ENCODE measurements at places on chromosomes 6 and 20.

GRCh38 chr6:91744566-91744965 is 1157.7 kb upstream of the MAP3K7 start:
- DNase-seq: no peak

- no peak for DNase-seq
Measured at GRCh38 chr6:14212632-14213031, 95.1 kb downstream of the CD83 start.

- DNase-seq: no peak
Measured at GRCh38 chr20:57621421-57622200, 1.4 kb upstream of the ZBP1 start.

DNA sequence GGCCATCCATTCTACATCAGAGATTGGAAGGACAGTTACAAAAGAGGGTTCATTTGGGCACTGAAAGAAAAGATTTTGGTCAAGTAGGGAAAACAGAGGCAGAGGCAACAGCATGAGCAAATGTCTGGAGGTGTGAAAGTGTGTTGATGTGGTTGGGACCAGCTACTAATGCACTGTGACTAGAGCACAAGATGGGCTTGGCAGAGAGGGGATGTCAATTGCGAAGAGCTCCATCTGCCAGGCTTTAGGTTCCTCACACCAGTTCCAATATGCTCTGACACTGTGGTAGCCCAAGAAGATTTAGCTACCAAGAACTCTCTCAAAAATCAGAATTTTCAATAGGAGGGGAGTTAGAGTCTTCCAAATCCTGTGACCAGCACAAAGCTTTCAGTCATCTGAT is 42.1 kb downstream of the TRAF3IP2 start:
- DNase-seq: no peak

- no peak for DNase-seq
Measured at GRCh38 chr20:10385850-10386544, 48.0 kb downstream of the MKKS start.

DNA sequence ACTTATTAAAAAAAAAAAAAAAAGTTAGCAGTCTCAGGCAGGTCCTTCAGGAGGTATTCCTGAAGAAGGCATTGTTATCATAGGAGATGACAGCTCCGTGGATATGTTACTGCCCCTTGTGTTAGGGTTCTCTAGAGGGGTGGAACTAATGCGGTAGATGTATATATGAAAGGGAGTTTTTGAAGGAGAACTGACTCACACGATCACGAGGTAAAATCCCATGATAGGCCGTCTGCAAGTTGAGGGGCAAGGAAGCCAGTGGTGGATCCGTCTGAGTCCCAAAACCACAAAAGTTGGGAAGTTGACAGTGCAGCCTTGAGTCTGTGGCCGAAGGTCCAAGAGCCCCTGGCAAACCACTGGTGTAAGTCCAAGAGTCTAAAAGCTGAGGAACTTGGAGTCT is 103.4 kb downstream of the TULP4 start:
- DNase-seq: no peak

DNA sequence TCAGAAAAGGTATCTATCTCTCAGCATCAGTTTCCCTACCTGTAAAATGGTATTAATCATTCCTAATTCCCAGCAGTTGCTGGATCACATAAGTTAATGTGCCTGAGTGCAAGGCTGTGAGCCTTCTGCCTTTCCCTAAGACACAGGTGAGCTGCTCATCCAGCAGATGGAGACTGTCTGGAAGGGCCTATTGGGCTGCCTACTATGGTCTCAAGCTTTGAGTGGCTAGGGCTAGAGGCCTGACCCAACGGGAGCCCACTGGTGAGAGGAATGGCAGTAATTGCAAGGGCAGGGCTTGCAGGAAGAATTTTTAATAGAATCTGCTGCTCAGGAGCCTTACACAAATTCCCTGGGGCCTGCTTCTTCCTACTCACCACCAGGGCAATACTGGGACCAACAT is 4.3 kb downstream of the KHDC1 start:
- DNase-seq: no peak

DNA sequence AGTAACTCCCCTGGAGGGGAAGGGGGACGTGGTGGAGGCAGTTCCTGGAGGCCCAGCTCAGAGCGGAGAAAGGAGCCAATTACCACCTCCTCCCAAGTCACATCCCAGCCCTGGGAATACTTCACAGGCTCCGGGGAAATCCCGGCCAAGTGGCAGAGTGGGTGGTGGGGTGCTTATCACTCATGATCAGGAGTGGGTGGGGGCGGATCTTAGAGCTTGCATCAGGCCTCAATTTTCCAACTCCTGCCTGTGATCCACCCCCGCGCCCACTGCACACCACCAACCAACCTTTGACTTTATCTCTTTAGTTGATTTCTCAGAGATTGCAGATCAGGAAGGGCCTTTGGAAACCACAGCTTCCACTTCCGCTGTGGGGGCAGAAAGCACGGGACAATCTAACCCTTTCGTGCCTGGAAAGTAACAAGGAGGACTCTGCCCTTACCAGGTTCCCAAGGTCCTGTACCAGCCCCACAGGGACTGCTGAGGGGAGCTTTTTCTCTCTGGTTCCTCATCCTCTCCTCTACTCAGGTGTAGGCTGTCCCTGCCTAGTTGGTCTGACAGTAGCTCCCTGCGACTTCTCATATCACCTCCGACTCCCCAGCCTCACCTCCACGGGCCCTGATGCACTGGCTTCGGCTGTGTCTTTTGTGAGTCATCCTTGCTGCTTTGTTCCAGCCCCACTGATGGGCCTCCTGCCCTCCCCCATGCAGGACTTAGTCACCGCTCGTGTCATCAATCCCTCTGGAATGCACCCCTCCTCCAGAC is 24.9 kb upstream of the IER3 start:
- DNase-seq: peak; percentile 57

DNA sequence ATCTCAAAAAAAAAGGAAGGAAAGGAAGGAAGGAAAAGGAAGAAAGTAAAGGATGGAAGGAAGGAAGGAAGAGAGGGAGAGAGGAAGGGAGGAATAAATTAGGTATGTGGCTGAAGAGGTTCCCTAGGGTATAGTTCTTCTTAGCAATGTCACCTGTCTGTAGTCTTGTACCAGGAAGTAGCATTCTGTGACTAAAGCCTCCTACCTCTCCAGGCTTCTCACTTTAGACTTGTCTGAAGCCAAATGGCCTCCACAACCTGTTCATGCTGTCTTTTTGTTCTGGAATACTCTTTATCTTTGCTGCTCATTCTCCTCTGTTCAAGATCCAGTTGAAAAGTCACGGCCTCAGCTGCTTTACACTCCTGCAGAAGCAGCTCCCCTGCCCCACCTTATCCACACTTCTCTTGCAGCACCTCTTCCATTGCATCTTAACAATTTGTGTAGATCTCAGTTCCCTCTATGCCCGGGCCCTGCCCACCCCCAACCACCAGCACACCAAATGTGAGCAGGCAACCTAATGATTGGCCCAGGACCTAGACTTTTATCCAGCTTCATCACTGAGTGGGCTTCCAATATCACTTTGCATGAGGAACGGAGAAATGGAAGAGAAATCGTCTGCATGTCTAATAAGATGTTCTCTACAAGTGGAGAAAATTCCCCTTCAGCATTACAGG is 19.1 kb downstream of the GCNT2 start:
- DNase-seq: no peak

All from activated CD4-positive, alpha-beta T cell treated with anti-CD3 and anti-CD28 coated beads, Interleukin-2, amount 50 U/mL, for 1 hour (primary cell).